ENCODE measurements at places on chromosomes 4 and X. TPM values are rescaled to one million over a fixed set of nuclear protein-coding genes. Genes with fewer than 3 reads are reported as not detected.

The NLGN3 gene
- 1.5 TPM for total RNA-seq

The CFAP99 gene
- total RNA-seq = not detected

The TLR2 gene
- not detected for total RNA-seq

The AP1AR gene
- 25.8 TPM for total RNA-seq

The TMPRSS11F gene
- total RNA-seq = not detected

The HS3ST1 gene
- 2.5 TPM for total RNA-seq

The ASB5 gene
- 0.09 TPM for total RNA-seq

Data from fibroblast of the aortic adventitia (primary cell).